ENCODE measurements at places on chromosomes 13 and 19. TPM values are rescaled to one million over a fixed set of nuclear protein-coding genes. Genes with fewer than 3 reads are reported as not detected.

ZNF470 gene
- 4.7 TPM for total RNA-seq

CYP4F2 gene
- not detected for total RNA-seq

NLRP4 gene
- total RNA-seq = not detected

MTUS2 gene
- not detected for total RNA-seq

LRRC8E gene
- total RNA-seq = not detected

GRIN2D gene
- 0.08 TPM for total RNA-seq

NRTN gene
- total RNA-seq = 0.29 TPM

TECR gene
- 154 TPM for total RNA-seq

TPTE2 gene
- not detected for total RNA-seq

All from activated naive CD4-positive, alpha-beta T cell treated with anti-CD3 and anti-CD28 coated beads, Interleukin-2, amount 10 ng/mL, durations not matched to agents 5 hours and 36 hours (primary cell).